ENCODE measurements at places on chromosomes 7 and 10. TPM values are rescaled to one million over a fixed set of nuclear protein-coding genes. Genes with fewer than 3 reads are reported as not detected.

NPTX2 gene
- 2.7 TPM for total RNA-seq

COBL gene
- total RNA-seq, result 0.09 TPM

MYO3A gene
- total RNA-seq, result not detected

EIF4EBP2 gene
- total RNA-seq, result 20.4 TPM

GHRHR gene
- total RNA-seq, result not detected

CTNNA3 gene
- not detected for total RNA-seq

MCM10 gene
- 1.2 TPM for total RNA-seq

RASSF4 gene
- total RNA-seq, result 11.8 TPM

NKX1-2 gene
- total RNA-seq, result not detected

ZKSCAN1 gene
- 32.1 TPM for total RNA-seq

CDNF gene
- total RNA-seq, result 1.1 TPM

GOT1 gene
- total RNA-seq, result 23.3 TPM

FAM180A gene
- 5.5 TPM for total RNA-seq

HMX2 gene
- total RNA-seq, result not detected

TLX1 gene
- total RNA-seq, result not detected

STOX1 gene
- total RNA-seq, result 0.14 TPM

EBLN1 gene
- not detected for total RNA-seq

SBDS gene
- total RNA-seq, result 91.0 TPM

STEAP2 gene
- 50.3 TPM for total RNA-seq

ZNF804B gene
- not detected for total RNA-seq

NCF1 gene
- total RNA-seq, result under 0.01 TPM

GPR85 gene
- 3.1 TPM for total RNA-seq

NYAP1 gene
- 0.14 TPM for total RNA-seq

SAMD9 gene
- total RNA-seq, result 10.2 TPM

FAM20C gene
- total RNA-seq, result 66.7 TPM

TFEC gene
- under 0.01 TPM for total RNA-seq

BCCIP gene
- 35.0 TPM for total RNA-seq

PON3 gene
- total RNA-seq, result not detected

LZTS2 gene
- 43.4 TPM for total RNA-seq

PTPRE gene
- total RNA-seq, result 1.2 TPM

BTRC gene
- total RNA-seq, result 10.8 TPM

SRRM3 gene
- 2.0 TPM for total RNA-seq

ANXA8L1 gene
- total RNA-seq, result not detected

TUBB8 gene
- under 0.01 TPM for total RNA-seq

TAS2R5 gene
- total RNA-seq, result 0.57 TPM

TMEM196 gene
- not detected for total RNA-seq

SFTPA1 gene
- not detected for total RNA-seq

PMPCB gene
- 73.2 TPM for total RNA-seq

AKR1C8 gene
- not detected for total RNA-seq

LFNG gene
- 0.43 TPM for total RNA-seq

DGKI gene
- total RNA-seq, result 4.0 TPM
